ENCODE measurements at places on chromosomes 16 and 17.

DNA sequence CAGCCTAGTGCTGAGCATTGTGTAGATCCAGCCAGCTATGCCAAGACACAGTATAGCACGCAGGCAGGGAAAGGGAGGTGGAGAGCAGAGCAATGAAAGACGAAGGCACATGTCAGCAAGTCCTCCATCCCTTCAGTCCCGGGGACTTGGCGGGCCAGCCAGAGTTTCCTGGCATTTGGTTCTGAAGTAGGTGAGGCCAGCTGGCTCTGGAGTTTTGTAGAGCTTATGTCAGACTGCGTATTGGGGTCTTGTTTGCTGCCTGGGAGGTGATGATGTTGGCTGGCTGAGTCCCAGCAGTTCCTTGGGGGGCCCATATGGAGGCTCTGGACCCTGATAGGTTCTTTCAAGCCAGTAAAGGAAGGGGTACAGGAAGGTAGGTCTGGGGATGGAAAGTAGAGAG, 55.7 kb upstream of the AKTIP start:
- DNase-seq, result no peak

DNA sequence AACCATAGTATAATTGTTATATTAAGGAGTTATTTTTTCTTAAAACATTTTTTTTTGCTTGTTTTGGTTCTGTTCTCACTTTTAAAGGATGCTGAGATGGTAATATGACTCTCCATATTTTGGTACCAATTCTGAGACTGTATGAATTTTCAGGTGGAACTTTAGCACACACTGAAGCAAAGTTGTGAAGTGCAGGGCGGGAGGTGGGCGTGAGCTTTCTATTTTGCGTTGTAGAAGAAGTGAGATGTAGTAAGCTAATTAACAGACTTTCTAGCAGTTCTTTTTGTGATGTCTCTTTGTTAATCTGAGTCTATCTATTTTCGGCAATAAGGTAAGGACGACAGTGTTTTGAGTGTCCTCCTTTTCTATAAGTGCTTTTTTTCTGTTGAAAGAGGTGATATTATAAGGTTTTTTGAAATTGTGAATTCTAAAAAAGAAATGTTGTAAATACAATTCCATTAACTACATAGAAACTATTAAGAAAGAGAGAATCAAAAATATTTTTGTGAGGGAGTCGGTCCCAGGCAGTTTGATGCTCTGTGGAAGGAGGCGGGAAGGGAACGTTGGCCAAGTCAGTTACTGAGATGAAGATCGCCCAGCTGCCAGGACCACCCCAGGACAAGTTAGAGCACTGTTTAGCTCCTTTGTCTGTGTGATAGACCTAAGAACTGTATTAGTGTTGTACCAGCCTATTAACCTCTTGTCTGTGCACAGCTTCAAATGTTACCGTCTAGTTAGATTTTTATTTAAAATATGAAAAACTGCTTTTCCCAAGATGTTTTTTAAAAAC, 65.0 kb downstream of the CCDC182 start:
- DNase-seq, result no peak

DNA sequence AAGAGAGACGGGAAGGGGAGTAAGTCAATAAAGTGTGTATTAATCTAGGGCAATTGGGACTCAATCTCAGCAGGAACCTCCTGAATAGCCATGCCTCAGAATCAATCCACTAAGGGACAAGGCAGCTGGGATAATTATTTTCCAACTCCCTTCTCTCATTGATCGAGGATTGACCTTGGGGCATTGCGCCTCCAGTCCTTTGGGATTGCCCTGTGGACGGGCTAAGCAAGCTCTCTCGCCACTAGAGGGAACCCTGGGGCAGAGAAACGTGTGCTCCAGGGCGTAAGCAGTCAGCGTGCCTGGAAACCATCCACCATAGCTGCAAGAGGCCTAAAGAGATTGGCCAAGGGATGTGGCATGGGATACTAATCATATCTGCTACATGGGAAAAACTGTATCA, 53.9 kb upstream of the ERCC4 start:
- DNase-seq, result peak; percentile 64

DNA sequence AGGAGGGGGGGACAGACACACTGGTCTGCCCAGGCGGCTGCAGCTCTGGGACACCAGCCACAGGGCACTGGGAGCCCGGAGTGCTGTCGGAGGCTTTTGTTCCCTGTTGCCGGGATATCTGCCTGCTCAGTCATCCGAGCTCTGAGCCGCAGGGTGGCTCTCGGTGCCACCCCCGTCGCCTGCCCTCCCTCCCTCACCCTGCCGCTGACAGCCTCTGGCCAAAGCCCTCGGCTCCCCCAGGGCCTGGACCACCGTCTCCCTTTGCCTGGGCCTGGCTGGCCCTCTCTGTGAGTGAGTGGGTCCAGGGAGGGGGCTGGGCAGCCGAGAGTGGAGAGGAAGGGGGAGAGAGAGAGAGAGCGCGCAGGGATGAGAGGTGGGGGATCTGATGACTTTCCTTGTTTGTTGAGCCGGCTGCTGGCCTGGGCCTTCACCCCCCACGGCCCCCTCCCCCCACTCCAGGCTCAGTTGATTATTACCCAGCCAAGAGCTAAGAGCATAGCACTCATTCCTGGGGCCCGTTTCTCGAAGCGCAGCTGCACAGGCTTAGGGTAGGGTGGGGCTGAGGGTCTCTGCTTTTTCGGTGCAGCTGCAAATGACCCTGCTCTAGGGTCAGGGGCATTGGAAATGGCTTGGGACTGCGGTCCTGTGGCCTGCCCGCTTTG, 2.7 kb downstream of the FOXJ1 start:
- DNase-seq, result no peak

DNA sequence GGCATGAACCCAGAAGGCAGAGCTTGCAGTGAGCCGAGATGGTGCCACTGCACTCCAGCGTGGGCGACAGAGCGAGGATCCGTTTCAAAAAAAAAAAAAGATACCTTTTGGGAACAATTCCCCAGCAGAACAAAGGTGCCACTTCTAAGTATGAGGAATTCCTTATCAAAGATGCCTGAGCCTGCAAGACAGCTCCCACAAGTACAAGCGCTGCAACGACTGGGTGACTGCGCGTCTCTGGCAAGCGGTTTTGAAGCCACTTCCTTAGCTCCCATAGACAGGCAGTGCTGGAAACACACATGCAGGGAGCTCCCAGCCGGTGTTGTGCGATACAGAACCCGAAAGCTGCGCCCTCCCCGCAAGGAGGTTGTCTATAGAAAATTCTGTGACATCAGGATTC, 60.5 kb downstream of the ADCY9 start:
- DNase-seq, result no peak

- peak; percentile 36 for DNase-seq
Observed at GRCh38 chr16:88382491-88383400, at the start of gene ZNF469. ZNF469 (plus strand) TSS chr16:88382959; CDS start chr16:88427471, 44,512 bp downstream.

- no peak for DNase-seq
Observed at GRCh38 chr16:51114382-51114781, 36.7 kb downstream of the SALL1 start.

All from fibroblast of lung (primary cell).